Coronary artery (tissue), 2 donors: ENCODE measurements at places on chromosomes 4 and X.

DNA sequence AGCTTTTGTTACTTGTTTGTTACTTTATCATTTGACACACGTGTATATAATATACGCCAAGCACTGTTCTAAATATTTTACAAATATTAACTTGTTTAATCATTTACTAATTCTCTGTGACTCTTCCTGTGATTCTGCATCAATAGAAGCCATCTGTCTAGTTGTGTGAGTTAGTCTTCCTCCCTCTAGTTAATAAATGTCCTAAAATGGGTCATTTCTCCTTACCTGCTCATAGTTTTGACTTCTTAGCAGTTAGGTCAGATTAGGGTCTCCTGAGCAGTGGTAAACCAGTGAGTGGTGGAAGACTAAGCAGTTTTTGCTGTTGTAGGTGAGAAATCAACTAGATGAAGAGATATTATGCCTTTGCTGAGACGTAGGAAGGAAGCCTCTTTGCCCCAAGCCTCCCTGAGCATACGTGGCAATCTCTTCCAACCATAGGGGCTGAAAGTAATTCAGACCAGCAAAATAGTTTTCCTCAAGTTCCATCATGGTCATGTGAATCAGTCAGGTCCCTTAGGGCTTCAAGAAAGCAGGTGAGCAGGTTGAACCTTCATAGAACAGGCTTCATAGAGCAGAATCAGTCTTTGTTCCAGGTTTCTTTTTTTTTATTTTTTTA, 38.7 kb upstream of the THOC2 start:
- no peak for DNase-seq

- DNase-seq: no peak
Observed at GRCh38 chr4:46844325-46844917, 64.6 kb downstream of the COX7B2 start.

DNA sequence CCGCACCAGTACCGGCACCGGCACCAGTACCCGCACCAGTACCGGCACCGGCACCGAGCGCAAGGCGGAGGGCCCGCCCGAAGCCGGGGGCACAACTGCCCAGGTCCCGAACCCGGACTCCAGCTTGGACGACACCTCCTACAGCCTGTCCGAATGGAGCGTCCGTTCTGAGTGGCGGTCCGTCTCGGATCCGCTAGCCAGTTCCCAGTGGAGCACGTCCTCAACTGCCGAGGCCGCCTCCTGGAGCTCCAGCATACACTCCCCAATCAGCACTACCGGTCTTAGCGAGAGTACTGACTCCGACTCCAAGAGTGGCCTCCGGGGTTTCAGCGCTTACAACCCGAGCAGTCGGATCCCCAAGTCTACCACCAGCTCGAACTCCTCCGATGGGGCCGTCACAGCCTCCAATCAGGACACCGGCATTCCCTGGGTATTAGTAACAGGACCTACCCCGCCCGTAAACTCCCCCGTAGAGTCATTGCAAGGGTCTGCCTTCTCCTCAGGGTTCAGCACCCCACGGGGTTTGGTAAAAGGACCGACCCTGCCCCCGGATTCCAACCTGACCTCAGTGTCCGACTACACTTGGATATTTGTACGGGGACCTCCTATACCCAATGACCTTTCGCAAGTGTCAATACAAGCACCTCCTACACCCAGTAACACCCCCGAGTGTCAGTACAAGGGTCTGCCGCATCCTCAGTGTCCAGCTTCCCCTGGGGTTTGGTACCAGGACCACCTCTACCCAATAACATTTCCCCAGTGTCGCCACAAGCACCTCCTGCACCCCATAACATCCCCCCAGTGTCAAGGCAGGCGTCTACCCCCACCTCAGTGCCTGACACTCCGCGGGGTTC, 721 bp upstream of the MAOA start:
- DNase-seq: peak; percentile 75

DNA sequence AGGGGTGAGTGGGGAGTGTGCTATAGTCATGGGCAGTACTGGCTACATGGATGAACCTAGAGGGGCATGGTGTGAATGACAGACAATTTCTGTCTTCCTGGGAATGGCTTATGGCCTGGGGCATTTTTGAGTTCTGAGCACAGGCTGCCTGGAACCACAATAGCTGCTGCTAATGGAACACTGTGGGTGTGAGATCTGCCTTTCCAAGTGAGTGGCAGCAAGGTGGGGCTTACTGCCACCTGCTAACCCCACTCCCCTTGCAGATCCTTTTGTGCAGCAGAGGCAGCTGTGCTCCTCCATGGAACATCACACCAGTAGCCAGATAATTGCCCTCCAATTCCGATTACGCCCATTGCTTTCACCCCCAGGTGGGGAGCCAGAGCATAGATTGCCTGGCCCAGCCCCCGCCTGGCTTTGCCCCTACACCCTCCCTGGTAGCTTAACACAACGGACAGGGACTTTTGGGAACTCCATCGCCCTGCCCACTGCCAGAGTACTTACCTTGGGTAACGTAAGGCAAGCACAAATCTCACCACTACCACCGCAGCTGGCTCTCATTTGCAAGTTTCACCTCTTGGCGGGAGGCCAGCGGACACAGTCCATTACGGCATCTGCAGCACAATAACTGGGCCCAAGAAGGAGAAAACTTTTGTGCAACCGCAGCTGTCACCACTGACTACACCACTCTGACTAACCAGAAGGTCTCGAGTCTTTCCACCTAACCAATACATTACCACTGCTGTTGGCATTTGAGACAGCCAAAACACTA, 421.2 kb upstream of the NWD2 start:
- no peak for DNase-seq

DNA sequence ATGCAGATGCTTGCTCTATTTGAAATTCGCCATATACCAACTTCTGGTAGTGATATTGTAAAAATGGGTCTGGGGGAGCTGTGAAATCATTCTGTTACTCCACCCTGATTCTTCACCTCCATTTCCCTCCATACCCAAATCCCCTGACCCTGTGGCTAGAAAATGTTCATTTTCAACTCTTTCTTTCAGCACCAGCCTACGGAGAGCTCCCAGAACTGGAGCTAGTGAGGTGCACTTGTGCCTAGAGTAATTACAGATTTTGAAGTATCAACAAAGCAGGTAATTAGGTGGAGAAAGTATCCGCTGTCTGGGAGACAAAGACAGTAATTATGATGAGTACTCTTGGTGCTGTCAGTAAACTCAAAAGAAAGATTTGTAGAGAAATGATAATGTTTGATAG, 8.1 kb downstream of the ARHGAP36 start:
- no peak for DNase-seq

GRCh38 chr4:110904435-110905065, 281.7 kb upstream of the PITX2 start:
- no peak for DNase-seq

DNA sequence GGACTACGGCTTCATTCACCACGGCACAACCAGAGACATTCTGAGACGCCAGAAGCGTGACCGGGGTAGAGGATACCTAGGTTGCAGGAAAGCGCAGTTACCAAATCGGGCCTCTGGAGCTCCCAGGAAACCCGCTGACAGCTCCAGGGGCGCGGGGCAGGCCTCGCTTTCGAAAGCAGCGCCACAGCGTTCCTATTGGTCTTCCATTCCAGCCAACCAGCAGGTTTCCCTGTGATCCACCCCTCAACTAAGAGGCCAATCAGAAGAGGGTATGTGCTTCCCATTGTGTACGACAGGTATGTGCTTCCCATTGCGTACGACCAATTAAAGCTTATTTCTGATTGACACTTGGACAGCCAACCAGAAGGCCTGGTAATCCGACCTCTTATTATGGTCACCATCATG, 14.9 kb downstream of the SNX12 start:
- DNase-seq: no peak

DNA sequence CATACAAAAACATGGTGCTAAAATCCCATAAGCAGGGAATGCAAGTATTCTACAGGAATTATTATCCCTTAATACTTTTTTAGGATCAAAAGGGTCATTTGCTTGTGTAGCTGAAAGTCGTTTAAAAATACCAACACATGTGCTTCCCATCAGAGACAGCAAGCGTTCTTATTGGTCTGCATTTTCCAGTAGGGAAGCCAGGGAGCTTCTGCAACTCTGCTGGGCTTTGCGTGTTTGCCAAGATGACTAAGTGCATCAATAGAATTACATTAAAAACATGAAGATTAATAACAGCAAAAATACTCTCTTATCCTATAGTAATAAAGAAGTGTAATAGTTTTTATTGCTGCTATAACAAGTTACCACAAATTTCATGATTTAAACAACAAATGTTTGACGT, 111.2 kb downstream of the QDPR start:
- DNase-seq: no peak

DNA sequence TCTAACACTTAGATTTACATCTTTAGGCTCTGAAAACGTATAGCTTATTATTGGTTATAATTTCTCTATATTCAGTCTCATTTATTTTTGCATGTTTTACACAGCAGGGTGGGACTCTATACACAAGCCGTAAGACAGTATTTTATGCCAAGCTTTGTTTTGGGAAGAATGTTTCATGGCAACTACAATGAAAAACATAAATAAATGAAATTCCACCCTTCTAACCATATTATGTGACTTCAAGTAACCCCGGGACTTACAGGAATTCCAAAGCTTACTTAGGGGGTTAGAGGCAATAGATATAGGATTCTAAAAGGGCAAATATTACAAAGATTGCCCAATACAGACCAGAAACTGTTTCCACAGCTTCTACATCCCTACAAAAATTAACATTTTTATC, 370.9 kb downstream of the PRR32 start:
- DNase-seq: no peak

- DNase-seq: no peak
Observed at GRCh38 chr4:78606530-78607095, 55.0 kb downstream of the ANXA3 start.
